ENCODE measurements at places on chromosomes 6 and 20.

GRCh38 chr6:116016846-116017545 is 43.7 kb downstream of the FRK start:
- DNase-seq: no peak

- no peak for DNase-seq
These were observed 67.8 kb upstream of the RALGAPA2 start for GRCh38 chr20:20780127-20780824.

- DNase-seq: no peak
These were observed 235.2 kb downstream of the SOX4 start for GRCh38 chr6:21828704-21829103.

DNA sequence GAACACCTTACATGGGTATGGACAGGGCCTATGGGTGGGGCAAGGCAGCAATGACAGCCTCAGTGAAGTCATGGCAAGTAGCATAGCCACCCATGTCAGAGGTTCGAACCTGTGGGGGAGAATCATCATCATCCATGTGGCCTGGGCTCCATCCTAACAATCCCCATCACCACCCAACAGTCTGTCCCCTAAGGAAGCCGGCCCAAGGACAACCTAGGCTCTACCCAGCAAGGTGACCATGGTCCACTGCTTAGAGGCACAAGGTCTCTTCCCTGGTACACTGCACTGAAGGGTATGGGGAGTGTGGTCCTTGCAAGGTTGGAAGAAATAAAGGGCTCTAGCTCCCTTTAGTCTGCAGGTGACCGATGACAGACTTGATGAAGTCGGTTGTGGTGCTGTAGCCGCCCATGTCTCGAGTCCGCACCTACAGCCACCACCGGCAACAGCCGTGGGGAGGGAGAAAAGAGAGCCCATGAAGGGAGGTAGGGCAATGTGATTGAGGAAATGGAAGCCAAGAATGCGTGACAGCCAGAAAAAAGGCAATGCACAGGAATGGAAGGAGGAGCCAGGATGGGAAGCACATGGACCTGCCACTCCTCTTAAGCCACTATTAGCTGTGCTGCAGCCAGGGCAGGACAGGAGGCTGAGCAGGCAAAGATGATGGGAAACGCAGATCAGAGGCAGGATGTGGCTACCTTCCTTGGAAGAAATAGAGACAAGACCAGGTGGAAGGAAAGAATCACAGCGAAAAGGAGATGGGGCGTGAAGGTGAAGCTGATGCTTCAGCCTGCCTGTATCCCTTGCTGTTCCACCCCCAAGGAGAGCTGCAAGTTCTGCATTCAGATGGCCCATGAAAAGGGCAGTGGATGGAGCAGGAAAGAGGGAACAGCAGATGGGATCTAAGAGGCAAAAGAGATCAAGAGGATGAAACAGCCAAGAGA is 5.3 kb downstream of the IDH3B start:
- DNase-seq: peak; percentile 30

DNA sequence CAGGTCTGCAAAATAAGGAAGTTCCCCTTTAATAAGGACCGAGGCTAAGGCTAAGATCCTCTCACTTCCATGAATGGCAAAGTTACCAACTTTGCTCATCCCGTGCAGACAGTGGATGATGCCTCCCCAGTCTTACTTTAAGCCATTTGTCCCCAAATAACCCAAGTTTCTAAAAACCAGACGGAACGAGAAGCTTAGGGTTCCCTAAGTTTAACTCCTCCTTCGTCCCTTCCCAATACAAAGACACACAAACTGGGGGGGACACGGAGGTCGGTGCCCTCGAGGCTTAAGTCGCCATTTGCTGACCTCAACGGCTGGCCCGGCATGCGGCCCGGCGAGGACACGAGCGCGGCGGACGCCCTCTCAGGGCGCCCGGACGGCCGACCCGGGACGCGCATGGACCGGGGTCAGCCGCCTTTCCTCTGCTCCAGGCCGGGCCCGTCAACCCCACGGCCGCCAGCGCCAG is 527 bp downstream of the FBXO30 start:
- peak; percentile 61 for DNase-seq

DNA sequence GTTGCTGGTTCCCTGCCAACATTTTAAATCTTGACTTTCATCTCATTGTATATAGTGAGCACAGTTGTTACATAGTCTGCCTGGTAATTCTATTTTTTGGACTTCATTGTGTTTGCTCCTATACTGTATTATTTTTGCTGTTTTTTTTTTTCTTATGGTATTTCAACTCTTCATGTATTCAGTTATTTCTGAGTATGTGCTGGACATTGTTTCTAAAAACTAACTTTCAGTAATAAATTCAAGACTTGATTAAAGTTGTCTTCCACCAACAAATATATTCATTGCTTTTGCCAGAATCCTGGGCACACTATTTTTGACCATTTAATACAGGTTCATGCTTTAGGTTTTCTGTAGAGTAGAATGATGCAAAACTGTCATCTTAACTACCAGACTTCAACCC is 698.3 kb downstream of the MAFB start:
- DNase-seq: no peak

GRCh38 chr6:170005665-170006064 is 254.2 kb downstream of the ERMARD start:
- no peak for DNase-seq

GRCh38 chr6:141483598-141484061 is 649.1 kb upstream of the GJE1 start:
- DNase-seq: peak; percentile 92

DNA sequence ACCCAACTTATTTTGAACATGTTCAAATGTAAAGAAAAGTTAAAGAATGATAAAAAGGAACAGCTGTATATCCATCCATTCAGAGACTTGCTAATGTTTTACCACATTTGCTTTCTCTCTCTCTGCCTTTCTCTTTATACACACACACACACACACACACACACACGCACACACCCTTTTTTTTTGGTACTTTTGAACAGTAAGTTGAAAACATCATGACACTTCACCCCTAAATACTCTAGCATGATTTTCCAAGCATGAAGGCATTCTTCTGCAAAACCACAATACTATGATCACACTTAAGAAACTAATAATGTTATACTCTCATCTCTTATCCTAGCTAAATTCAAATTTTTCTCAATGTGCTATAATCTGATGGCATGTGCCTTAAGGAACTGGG is 192.3 kb downstream of the UTRN start:
- no peak for DNase-seq

DNA sequence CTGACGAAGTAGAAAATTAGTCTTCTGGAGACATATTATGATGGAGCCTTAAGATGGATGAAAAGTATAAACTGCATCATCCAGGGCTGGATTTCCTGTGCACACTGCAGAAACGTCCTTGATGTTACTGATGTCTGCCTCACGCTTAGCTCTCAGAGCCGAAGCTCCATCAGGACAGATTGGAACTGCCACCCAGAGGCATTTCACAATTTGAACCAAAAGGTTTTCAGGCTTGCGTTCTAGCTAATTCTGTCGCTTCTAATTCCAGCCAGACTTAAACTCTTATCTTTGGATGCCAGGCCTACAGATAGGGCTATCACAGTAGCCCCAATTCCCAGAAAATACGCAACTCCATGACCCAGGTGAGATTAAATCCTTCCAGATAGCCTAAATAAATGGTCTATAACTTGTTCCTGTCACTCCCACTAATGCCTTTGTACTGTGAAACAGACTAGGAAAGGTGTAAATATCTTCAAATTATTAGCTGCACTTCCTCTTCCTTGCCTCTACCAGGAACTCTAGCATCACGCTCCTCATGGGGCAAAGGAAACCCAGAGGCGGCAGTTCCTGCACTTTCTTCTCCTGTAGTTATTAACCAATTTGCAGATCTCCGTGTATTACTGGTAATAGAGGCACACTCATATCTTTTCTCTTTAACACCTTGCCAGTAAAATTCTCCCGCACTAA is 634.6 kb downstream of the PRKN start:
- no peak for DNase-seq

DNA sequence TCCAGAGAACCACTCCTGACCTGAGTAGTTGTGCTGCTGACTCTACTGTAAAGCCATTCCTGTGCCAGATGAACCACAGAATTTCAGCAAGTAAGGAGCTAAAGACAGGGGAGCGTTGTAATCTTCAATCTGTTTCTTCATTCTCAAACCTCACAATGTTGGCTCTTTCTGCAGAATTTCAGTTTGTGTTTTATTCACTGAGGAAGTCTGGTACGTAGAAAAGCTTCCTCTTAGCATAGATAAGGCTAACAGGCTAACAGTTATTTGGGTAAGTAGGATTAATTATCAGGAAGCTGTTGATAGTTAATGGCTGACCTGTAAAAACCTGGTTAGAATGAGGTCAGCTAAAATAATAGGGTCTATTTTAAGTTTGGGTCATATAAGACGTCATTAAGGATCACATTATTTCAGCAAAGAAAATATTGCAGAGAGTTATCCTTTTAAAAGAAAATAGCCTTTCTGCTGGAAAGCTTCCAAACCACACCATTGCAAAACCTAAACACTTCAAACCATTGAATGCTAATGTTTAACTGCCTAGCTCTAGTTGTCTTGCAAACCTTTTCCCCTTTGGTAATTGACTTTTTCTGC is 14.1 kb upstream of the TENT5A start:
- DNase-seq: peak; percentile 93

DNA sequence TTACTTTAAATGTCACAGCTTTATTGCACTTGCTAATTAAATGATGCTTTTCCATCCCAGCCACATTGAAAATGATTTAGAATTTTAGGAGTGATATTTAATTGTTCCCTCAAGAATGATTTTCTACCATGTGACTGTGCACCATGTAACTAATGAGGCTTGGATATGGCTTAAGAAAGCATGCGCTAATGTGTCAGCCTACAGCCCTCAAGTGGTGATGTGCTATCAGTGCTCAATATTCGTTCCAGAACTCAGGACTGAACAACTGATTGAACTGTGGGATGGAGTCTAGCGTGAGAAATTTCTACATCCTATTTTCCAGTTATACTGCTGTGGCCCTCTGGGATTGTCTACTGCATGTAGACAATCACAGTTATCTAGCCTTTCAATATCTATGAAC is 71.5 kb downstream of the PKIB start:
- DNase-seq: peak; percentile 46

DNA sequence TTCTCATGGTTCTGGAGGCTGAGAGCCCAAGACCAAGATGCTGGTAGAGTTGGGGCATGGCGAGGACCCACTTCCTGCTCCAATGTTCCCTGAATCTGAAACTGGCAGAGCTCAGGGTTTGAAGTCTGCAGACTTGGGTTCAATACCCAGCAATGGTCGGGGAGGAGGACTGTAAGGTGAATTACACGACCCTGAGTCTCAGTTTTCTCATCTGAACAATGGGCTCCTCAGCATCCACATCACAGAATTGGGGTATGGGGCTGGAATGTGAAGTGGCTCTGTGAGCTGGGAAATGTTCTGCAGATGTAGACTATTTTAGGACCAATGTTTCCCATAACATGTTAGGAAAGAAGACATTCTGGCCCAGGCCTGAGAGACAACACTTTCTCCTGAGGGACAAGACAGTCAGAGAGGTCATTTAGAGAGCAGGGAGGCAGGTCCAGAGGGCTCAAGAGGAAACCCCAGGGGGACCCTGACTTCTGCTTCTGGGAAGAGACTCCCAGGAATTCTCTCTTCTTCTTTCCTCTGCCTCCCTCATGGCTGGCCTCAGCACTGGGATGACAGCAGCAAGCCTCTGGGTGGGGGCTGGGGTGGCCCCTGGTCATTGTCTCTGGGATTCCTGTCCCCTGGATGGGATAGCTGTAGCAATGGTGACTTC is 141.3 kb upstream of the PMEPA1 start:
- no peak for DNase-seq

- no peak for DNase-seq
These were observed 277.7 kb upstream of the ECI2 start for GRCh38 chr6:4413073-4413472.

DNA sequence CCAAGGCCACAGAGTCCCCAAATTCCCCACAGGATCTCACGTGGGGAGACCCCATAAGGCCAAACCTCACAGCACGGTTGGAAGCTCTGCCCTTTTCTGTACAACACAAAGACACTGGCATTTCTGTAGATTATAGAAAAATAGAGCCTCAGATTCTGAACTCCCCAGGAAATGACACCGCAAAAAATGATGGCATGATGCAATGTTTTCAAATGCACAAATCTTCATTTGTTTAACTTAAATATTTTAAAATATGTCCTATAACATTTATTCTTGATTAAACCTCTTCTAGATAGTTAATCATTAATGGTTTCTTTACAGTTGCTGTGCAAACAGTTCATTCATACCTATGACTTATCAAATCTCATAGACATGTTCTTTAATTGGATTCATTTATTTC is 33.8 kb downstream of the SIM1 start:
- DNase-seq: no peak

- no peak for DNase-seq
These were observed 281.2 kb upstream of the SUPT3H start for GRCh38 chr6:45658958-45659357.

DNA sequence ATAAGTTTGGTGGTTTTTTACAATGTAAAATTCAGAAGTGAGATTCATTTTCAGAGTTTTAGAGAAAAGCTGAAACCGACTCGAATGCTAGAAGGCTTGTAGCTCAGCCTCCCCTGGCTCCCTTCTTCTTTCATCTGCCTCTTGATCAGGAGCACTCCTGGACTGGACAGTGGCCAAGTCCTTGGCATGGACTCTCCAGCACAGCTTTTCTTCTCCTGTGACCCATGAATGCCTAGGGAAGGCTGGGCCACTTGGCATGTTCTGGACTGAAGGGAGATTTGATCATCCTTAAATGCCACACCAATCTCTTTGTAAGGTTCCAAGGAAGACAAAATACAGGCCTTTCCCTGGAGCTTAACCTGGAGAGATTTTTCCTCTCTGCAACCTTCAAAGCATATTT is 384.0 kb upstream of the SASH1 start:
- no peak for DNase-seq

GRCh38 chr20:9723501-9724202 is 115.2 kb downstream of the PAK5 start:
- DNase-seq: no peak

DNA sequence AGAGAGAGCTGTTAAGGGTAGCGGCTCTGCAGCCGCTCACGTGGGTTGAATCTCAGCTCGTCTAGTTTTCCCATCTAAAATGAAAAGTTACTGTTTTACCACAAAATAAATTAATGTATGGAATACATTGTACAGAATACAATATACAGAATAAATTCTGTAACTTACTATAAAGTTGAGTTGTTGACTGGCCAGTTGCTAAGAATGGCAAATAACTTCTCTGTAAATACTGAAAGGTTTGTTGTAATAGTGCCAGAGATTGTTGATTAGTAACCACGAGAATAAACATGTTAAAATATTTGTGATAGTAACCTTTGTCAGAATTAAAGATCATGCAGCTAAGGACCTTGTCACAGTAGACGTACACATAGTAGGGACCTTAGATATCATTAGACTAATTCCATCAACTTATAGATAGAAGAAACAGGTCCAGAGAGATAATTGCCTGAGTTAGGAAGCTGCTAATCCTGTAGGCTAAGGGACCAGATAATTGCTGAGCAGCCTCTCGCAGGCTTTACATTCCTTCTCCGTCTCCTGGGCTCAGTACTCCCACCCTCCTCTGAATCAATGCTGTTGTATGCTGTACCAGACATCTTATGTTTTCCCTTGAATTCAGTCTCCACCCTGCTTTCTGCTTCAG is 544 bp upstream of the NRM start:
- no peak for DNase-seq

Measured in SK-MEL-5 (cell line).